ENCODE measurements at places on chromosomes 1 and 21. TPM values are rescaled to one million over a fixed set of nuclear protein-coding genes. Genes with fewer than 3 reads are reported as not detected.

Gene TAL1
- not detected for total RNA-seq

Gene IGSF3
- total RNA-seq = 15.5 TPM

Gene OR2T6
- total RNA-seq = not detected

Gene COL6A1
- total RNA-seq = 487 TPM

All from PC-3 (cell line).